ENCODE measurements at places on chromosomes 6 and 20.
A peak's percentile ranks its signal among the peaks of the same experiment; 100 is the strongest.

DNA sequence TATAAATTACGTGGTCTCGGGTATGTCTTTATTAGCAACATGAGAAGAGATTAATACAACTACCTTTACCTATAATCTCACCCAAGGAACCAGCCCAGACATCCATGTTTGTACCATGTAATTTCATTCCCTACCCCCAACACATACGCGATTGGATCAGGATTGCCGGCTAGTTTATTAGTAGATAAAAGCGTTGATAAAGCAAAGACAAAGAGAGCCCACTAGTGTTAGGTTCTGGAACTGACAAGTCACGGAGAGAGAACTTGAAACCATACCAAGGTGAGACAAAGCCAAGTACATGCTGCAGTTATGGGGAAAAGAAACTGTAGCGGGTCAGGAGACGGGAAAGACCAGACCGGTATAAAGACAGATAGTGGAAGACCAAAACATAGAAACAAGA, 37.4 kb upstream of the FAM135A start:
- DNase-seq = no peak

GRCh38 chr20:10129749-10130148, 88.9 kb upstream of the SNAP25 start:
- no peak for DNase-seq

- DNase-seq = no peak
Observed at GRCh38 chr6:7249946-7250643, 62.9 kb downstream of the SSR1 start.

DNA sequence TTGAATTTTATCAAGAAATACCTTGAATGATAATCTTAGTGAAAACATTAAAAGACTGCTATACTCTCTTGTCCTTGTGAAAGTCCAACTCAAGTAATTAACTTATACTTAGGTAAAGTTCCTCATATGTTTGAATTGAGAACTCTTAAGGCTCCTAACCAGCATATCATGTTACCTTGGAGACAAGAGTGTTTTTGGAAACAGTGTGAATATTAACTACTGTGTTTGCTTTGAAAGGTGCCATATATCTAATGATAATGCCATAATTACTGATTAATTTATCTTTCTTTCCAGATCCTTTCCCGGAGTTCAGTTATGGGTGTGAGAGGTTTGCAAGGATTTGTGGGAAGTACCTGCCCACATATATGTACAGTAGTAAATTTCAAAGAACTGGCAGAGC, 10.5 kb downstream of the FAM120B start:
- DNase-seq = no peak

DNA sequence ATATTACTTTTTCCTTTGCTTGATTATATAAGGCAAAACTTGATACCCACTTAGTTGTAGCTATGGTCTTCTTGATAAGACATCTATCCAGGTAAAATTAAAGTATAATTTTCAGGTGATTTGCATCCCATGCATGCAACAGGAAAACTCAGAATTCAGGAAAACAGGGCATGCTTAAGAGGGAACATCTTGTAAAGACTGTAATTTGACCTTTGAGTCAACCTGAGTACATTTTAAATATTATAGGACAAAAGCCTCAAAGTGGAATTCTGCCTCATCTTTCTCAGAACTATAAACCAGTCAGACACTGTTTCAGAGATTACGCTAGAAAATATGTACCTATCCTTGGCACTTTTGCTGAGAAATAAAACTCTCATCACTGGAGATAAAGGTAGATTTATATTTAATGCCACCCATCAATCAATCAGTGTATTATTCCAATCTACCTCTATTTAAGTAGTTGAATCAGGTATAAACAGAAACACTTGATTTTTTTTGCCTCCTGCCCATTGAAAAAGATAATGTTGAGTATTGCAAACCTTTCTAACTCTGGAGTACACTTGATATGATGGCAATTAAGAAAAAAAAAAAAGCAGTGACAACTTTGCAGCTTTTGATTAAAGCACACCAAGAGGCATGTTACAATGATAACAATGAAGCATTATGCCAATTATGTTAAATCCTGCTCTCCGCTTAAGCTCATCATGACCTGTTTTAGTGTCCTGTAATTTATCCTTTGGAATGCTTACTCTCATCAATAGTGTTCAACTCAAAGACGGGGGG, 2.8 kb downstream of the CITED2 start:
- no peak for DNase-seq

- no peak for DNase-seq
Observed at GRCh38 chr20:24382331-24382730, 87.1 kb upstream of the SYNDIG1 start.

DNA sequence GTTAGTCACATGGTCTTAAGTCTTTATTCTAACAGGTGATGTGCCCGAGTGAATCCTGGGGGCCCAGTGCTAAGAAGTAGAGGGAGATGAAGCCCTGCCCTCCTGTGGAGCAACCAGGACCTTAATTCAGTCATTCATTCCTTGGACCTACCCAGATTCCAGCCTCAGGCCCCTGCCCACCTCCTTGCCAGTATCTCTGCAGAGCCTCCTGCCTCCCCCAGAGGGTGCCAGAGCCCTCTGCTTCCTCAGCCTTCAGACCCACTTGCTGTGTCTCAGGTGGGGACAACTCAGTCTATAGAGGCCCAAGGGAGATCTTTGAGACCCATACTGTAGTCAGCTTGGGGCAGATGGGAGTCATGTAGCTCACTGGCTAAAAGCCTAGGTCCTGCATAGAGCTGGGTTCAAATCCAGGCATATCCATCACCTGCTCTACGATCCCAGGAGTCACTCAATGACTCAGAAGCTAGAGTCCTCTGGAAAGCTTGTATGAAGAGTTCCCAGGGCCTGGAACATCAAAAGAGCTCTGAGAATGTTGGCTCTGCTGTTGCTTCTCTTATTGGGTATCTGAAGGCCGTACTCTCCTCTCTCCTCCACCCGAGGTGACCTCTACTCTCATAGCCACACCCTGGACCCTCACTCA, 3.9 kb upstream of the SIGLEC1 start:
- peak; percentile 60 for DNase-seq

All from upper lobe of right lung (tissue), 1 donor.